ENCODE measurements at places on chromosomes 2 and 18.
A peak's percentile ranks its signal among the peaks of the same experiment; 100 is the strongest.

DNA sequence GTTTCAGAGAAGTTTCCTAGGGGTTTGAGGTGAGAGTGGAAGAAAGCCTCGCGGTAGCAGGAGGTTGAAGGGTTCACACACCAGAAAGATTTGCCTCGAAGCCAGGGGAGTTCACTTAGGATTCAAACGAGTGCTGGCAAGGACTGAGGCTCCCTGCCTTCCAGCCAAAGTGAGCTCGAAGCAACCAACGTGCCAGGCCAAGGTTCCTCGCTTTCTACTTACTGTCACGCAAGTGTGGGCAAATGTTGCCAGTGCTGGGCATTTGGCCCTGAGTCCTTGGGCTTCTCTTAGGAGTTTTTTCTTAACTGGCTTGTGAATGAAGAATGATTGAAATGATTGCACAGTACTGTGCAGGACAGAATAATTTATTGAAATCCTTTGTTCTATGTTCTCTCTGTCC lies 53.6 kb downstream of the TMEM178A start:
- DNase-seq: no peak

DNA sequence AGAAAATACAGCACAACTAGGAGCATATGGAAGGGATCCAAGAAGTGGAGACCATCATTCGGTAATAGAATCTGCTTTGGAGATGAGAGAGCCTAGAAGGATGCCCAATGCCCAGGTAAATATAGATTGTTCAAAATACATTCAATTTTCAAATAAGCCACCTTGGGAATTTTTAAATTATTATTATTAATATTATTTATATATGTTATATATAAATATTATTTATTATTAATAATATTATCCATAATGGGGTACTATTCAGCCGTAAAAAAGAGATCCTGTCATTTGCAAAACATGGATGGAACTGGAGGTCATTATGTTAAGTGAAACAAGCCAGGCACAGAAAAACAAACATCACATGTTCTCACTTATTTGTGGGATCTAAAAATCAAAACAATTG lies 127.8 kb upstream of the NDUFV2 start:
- no peak for DNase-seq

GRCh38 chr2:60079562-60079961 lies 473.9 kb downstream of the BCL11A start:
- DNase-seq: no peak

- peak; percentile 60 for DNase-seq
Measured at GRCh38 chr2:29000481-29000880, 19.4 kb downstream of the TOGARAM2 start.

DNA sequence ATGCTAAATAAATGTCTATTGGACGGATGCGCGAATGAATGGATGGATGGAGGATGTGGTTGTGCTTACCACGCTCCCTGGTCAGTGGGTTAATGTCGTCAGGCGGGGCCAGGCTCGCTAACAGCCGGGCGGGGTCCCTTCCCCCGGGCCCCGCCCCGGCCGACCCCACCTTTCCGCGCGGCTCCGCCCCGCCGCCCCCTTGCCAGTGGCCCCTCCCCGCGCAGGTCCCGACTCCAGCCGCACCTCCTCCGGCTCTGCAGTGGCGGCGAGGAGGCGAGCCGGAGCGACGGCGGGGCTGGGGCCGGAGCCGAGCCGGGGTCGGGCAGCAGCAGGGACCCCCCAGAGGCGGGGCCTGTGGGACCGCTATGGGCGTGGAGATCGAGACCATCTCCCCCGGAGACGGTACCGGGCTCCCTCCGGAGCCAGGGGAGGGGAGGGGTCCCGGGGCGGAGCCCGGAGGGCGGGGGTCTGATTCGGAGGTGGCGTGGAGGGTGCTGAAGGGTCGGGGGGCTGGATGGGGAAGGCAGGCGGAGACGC lies at the start of gene FKBP1B:
Gene FKBP1B (plus strand): TSS at position 257 of the 537 bp plus-strand sequence. CDS start 109 bp downstream, at position 366.
- peak; percentile 40 for DNase-seq

DNA sequence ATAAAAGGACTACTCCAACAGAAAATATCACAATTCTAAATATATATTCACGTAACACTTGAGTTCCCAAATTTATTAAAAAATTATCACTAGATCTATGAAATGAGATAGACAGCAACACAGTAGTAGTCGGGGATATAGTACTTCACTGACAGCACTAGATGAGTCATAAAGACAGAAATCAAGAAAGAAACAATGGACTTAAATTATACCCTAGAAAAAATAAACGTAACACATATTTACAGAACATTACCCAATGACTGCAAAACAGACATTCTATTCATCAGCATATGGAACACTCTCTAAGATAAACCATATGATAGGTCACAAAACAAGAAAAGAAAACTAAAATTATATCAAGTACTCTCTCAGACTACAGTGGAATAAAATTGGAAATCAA lies 429.4 kb downstream of the MBD2 start:
- DNase-seq: no peak

GRCh38 chr2:201515573-201516246 lies 64.2 kb downstream of the STRADB start:
- no peak for DNase-seq

DNA sequence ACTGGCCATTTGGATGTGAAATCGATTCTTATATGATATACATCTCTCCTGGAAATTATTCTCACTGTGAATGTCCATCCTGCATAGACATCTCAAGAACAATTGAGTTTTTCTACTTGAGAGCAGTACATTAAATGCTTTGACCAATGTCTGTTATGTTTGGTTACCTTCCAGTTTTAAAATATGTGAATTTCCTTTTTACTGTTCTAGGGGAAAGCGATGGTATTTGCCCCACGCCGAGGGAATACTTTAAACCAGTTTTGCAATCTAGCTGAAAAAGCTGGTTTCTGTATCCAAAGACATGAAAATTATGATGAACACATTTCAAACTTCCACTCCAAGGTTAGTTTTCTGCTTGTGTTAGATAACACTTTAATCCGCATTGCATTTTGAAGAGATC lies 175.3 kb upstream of the SIX3 start:
- DNase-seq: no peak

DNA sequence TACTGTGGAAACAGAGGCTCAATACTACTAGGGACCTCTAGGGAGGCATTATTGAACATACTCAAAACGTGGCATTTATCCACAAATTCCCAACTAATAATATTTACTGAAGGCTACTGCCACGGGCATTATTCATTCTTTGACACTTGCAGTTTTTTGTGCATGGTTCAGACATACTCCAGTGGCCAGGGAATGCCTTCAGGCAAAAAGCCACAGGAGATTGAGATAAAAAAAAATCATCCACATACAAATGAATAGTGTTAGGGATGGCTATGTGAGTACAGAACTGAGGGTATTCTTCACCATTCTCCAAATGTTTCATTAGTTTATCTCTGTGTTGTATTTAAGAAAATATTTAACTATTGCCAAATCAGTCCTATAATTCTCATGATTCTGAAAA lies 974.9 kb upstream of the PIK3C3 start:
- no peak for DNase-seq

- DNase-seq: no peak
Measured at GRCh38 chr18:8890957-8891464, 185.7 kb downstream of the MTCL1 start.

DNA sequence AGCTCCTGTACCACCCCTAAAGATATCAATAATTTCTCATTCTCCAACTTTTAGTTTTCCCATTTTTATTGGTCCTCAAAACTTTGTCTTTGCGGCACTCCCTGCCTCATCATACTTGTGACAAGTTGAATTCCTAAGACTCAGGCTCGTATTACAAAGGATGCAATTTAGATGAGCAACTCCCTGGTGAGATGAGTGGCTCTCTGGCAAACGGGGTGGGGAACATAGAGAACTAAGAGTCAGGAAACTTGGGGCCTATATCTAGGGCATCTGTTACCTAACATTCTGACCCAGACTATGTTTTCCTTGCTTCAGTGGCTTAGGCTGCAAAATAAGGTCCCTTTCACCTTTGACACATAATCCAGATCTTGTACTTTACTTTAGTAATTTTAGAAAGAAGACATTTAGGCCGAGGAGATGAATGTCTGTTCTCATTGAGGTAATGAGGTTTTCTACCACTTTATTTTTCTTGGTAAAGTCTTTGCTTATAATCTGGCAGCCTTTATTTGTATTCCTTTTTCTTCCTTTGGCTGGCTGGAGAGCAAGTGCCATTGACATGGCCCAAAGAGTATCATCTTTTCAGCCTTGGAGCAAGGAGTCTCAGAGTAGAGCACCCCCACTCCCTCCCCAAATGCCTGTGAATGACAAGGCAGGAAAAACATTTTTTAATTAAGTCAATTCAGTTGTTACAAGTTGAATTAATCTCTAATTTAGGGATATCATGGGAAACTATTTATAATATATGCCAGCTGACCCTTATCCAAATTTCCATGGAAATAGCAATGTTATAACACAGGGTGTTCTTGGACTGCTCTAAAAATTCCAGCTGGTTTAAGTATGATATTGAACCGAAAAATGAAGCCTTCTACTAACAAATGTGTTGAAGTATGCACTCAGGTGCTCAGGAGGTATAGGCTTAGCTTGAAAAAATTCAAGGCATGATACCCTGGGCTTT lies 15.2 kb downstream of the TSPYL6 start:
- DNase-seq: no peak

- no peak for DNase-seq
Measured at GRCh38 chr2:46984642-46985476, 69.3 kb upstream of the MCFD2 start.

GRCh38 chr2:64852771-64853241 lies 136.4 kb upstream of the SLC1A4 start:
- no peak for DNase-seq

DNA sequence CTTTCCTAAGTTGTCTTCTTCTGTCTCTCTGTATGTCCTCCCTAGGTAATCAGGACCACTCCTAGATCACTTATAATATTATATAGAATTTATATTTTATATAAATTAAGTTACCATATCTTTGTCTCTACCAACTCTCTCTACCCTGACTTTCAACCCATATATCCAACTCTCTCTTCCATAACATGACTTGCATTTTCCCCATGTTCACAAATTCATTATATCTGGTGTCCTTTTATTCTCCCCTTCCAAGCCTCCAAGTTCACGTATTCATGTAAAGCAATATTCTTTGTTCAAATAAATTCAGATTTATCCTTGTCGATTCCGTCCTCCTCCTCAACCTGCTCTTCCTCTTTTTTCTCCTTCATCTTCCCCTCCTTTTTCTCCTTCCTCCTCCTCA lies 127.5 kb downstream of the XIRP2 start:
- DNase-seq: no peak

DNA sequence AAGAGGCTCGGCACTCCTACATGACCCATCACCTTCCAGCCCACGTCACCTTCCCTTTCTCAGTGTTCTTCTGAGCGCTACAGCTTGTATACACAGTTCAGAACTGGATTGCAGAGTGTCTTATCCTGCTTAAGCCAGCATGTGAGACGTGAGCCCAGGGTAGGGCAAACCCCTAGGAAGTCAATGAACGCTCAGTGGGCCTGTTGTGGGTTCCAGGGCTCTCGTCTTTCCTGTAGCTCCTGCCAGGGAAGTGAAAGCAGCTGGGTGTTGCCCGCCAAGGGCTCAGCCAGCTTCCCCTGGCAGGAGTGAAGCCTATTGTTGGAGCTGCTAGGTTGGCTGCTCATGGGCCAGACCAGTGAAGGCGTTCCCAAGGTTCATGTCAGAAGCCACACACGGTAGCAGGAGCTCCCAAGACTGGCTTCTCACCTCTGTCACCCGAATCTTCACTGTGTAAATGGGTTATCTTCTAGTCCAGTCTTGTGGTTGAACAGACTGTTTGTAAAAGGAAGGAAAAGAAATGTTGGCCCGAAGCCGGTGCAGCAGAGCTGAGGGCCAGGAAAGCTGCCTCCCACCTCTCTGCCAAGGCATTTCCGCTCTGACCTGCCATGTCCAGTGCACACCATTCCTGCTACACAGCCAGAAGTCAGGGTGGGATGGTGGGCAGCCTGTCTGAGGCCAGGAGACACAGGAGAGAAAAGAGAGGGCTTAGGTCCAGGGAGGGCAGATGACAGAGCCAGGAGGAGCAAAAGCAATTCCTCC lies 69.6 kb upstream of the RMDN2 start:
- no peak for DNase-seq

DNA sequence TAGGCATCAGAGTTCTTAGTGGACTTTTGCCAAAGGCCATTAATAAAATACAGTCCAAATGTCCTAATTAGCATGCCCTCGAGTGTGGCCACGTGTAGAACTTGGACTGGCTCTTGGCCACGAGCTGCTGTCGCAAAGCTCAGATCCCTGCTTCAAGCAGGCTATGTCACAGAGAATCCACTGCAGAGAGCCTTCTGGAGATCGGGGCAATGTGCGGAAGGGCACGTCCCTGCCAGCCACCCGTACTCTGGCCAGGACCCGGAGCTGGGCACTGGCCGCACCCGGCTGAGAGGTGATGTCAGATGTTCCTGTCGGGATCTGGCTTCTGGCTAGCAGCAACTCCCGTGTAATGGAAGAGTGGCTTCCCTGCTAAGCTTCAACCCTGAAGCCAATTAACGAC lies 432.7 kb upstream of the ID2 start:
- no peak for DNase-seq

- DNase-seq: no peak
Measured at GRCh38 chr18:73973972-73974371, 173.7 kb downstream of the FBXO15 start.

- DNase-seq: no peak
Measured at GRCh38 chr18:55688030-55688429, 100.0 kb upstream of the TCF4 start.

All from CD8-positive, alpha-beta memory T cell (primary cell).